ENCODE measurements at places on chromosomes 1 and 21.

GRCh38 chr1:61670016-61670415, 54.9 kb downstream of the TM2D1 start:
- no peak for DNase-seq

GRCh38 chr1:195789321-195789720, 818.9 kb downstream of the KCNT2 start:
- no peak for DNase-seq

- DNase-seq: no peak
Observed at GRCh38 chr21:38291874-38292273, 35.1 kb downstream of the KCNJ15 start.

- no peak for DNase-seq
Observed at GRCh38 chr1:215669806-215670491, 102.8 kb downstream of the KCTD3 start.

- peak; percentile 23 for DNase-seq
Observed at GRCh38 chr1:88740784-88741183, 56.7 kb downstream of the PKN2 start.

DNA sequence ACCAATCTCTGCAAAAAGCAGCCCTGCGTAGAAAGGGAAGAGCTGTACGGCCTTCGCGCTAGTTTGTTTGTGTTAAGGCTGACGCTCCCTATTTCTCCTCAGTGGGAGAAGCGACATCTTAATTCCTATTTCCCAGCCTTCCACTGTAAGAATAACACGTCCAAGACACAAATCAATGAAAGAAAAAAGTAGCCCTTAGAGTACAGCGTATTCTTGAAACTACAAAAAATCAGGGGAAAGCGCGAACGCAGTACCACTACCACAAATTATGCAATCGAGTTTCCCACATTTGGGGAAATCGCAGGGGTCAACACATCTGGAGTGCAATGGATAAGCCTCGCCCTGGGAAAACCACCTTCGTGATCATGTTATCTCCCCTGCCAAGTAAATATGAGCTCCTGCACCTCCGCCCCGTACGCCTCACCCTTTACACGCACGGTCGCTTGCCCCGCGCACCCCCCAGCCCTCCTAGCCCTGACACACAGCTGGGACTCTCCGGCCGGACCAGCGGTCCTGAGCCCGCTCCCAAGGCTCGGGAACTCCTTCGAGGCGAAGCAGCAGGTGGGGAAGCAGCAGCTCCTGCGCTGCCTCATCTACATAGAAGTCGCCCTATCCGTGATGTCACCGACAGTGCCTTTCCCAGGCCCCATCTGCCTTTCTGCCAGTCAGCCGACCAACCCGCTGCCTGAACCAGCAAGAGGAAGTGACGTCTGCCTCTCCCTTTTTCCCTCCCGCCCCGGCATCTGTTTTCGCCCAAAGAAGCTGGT, 94.7 kb downstream of the PPIAL4G start:
- DNase-seq: peak; percentile 93

DNA sequence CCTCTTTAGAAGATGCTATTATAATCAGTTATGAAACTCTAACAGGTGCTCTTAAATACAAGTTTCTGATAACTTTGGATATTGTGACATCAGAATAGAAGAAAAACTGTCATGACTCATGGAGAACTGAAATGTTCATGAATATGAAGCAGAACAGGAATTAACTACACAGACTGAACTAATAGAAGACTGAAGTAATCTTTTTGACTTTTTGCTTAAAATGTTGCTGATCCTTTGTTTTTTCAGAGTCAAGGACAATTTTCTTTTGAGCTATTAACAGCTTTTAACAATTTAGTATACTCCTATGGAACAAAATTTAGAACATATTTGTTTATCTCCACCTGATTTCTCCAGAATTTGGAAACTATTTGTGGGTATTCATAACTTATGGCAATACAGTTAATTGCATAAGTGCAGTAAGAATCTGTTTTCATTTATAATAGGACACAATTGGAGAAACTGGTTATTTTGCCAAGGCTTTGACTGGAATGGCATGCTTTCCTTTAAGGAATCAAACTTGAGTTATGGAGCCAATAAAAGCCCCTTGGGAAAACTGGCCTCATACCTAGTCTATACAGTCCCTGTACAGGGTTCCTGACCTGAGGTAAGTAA, 18.7 kb upstream of the PLA2G5 start:
- DNase-seq: no peak

GRCh38 chr1:56094168-56094567, 485.2 kb downstream of the PLPP3 start:
- DNase-seq: no peak

- peak; percentile 43 for DNase-seq
Observed at GRCh38 chr1:22503721-22504410, 52.2 kb downstream of the ZBTB40 start.

GRCh38 chr1:110302836-110303235, 36.3 kb upstream of the RBM15 start:
- DNase-seq: no peak

- no peak for DNase-seq
Observed at GRCh38 chr1:204468206-204468605, 26.4 kb downstream of the PIK3C2B start.

- DNase-seq: no peak
Observed at GRCh38 chr1:107413951-107414350, 273.1 kb downstream of the NTNG1 start.

DNA sequence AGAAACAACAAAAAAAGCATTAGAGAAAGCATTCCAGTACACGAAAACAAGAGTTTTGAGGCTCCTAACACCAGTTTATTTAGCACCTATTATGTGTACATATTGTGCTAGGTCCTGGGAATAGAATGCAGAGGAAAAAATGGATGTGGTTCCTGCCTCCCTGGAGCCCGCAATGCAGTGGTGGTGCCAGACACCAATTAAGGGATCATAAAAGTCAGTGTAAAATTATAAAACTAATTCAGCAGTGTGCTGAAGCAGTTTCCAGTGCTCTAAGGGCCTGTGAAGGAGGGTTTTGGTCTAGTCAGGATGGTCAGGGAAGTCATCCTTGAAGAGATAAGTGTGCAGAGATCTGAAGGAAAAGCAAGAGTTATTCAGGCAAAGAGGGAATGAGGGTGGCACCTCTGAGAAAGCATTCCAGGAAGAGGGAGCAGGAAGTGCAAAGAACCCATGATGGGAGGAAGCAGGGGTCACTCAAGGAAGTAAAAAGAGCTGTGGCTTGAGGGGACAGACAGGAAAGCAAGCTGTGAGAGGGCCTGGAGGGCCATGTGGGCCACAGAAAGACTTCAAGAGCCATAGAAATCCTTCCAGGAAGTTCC, 65.2 kb upstream of the IFNLR1 start:
- DNase-seq: no peak

DNA sequence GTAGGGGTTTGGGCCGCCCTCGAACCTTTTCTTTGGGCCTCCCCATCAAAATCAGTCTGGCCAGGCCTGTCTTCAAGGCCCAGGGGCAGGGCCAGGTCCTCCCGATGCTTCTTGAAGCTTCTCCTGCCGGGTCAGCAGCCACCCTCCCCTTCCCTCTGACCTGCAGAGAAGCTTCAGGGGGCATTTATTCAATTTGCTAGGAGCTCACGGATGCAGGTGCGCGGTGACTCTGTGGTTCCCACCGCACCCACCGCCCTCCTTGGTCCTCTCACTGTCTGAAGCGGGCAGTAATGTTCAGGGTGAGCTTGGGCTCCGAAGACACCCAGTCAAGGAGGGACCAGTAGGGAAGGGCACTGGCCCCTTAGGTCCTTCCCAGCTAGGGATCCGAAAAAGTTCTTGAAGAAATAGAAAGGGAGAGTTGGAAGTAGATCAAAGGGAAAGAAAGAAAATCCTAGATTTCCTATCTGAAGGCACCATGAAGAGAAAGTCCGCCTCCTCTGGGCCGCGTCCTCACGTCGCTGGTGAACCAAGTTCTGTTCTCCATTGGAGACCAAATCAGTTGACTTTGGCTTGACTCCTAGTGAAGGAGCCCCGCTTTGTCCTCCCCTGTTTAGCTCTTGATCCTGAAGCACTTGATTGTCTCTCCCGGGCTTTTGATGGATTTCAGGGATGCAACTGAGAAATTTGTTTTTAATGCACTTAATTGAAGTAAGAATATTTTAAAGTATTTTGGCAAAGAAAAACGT, 8.7 kb upstream of the RNU1-2 start:
- no peak for DNase-seq

DNA sequence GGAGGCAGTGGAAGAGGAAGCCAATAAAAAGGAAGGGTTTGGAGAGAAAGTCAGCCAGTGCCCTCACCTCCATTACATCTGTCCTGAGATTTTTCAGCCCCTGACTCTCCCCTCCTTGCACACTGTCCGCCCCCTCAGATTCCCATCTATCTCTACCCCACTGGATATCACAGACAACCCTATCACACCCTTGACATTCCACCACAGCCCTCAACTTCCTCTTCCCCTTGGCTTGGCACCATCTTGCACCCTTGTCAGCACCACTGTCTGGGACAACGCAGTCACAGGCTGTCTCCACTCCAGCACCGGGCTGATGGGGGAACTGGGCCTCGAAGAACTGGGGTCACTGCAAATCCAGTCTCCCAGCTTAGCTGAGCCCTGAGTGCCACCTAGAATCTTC, 14.2 kb upstream of the PLEKHA6 start:
- DNase-seq: no peak

DNA sequence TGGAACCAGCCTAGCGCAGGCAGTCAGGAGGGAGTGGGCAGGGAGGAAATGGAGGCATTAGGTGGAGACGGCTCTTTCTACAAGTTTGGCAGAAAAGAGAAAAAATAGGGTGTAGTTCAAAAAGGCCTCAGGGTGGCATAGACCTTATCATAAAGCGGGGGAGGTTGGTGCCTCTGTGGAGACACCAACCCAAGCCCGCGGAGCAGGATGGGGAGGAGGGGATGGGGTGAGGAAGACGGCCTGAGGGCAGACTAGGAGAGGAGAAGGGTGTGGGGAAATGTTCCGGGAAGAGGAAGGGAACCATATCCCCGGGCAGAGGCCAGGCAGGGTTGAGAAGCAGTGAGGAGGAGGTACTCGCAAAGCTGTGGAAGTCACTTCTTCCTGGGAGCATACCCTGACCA, 17.4 kb upstream of the SHE start:
- no peak for DNase-seq

GRCh38 chr1:200392625-200393185, 17.1 kb downstream of the ZNF281 start:
- DNase-seq: no peak

GRCh38 chr21:35637431-35637830, 422.9 kb downstream of the SETD4 start:
- no peak for DNase-seq

GRCh38 chr1:231045286-231045685, 5.2 kb upstream of the FAM89A start:
- DNase-seq: no peak

- DNase-seq: no peak
Observed at GRCh38 chr1:31637915-31638673, 6.6 kb downstream of the PEF1 start.

DNA sequence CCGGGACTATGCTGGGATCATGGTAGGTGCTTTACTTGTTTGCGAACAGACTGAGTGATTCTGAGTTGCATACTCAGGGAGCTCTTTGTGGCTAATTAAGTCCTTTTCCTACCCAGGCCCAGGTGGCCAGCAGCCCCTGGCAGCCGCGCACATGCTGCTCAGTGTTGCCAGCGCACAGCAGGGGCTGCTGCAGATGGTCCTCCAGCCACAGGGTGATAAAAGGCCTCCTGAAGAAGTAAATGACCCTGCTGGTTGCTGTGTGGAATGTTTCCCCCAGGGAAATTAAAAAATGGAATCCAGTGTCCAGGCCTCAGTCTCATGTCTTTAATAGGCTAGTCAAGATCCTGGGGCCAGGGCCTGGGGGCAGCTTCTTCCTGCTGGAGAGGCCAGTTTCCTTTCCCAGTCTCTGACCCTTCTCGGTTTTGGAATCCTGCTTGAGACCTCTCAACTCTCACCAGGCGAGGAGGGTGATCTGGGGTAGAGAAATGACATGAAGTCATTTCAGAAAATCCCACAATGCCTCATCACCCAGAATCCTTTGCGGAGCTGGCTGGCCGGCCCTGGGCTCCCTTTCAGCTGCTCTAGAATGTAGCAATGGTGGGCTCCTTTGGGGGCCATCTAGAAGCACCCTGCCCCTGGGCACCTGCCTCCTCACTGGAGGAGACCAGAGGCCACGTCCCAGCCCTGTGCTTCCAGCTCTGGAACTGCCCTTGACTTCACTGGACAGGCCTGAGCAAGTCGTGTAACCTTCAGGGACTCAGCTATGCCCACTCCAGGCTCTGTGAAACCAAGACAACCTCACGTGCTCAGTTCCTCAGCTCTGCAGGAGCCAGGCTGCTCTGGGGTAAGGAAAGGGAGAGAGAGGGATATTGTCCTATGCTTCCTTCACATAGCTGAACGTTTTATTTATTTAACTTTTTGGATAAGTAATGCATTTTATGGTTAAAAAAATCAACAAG, 131.4 kb downstream of the MRPS6 start:
- DNase-seq: no peak

GRCh38 chr1:195376190-195376589, 1232.0 kb downstream of the KCNT2 start:
- DNase-seq: no peak

GRCh38 chr1:113745425-113745824, 13.9 kb downstream of the PHTF1 start:
- DNase-seq: no peak

GRCh38 chr1:118983558-118984041, 4.5 kb downstream of the TBX15 start:
- DNase-seq: no peak

DNA sequence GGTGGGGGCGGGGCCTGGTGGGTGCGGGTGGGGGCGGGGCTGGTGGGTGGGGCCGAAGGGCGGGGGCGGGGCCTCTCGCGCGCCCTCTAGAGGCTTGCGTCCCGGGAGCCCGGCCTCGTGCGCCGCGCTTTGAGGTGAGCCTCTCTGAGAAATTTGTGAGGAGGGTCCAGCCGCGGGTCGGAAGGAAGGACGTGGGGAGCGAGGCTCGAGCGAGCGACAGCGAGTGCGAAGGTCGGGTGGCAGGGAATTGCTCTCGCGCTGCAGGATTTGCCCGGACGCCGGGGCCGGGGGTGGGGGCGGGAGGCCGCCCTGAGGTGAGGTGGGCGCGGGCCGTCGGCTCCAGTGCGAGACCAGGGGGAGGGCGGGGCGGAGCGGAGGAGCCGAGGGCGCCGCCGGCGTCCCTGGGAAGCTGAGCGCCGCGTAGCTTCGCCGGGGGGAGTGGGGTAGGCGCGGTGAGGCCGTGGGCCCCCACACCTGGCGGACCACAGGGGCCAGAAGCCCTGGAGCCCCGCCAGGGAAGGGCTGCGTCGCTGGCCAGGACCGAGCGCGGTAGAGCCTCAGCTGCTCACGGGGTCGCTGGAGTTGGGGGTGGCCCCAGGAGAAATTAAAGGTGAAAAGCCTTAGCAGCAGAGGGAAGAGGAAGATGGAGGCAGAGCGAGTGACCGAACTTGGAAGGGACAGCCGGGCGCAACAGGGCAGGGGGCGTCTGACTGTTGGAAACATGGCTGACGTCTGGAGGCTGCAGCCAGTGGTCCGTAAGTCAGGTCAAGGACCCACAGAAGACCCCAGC, 754 bp upstream of the LSS start:
- no peak for DNase-seq

DNA sequence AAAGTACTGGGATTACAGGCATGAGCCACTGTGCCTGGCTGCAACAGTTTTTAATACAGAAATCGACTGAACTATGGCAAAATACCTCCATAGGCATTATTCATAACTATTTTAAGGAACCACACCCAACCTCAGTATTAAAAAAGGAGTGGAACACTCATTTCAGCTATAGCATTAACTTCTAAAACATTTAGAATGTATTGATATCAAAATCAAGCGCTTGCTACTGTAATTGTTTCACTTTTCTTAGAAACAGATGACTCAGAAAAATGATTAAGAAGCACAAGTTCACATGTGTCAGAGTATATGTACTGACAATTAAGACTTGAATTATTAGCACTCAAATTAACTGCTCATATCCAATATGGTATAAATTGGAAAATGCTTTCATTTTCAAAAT, 15.1 kb downstream of the AIDA start:
- no peak for DNase-seq

GRCh38 chr1:227574926-227575325, 11.6 kb downstream of the ZNF678 start:
- DNase-seq: no peak
